ENCODE measurements at places on chromosomes 5 and 9.

GRCh38 chr9:18075253-18075952 lies 398.6 kb upstream of the ADAMTSL1 start:
- no peak for DNase-seq

GRCh38 chr5:29307478-29307877 lies 1886.0 kb upstream of the CDH6 start:
- no peak for DNase-seq

GRCh38 chr9:82645600-82645999 lies 417.3 kb downstream of the RASEF start:
- no peak for DNase-seq

- DNase-seq = no peak
Observed at GRCh38 chr9:132231019-132231701, 69.3 kb downstream of the NTNG2 start.

- no peak for DNase-seq
Observed at GRCh38 chr5:112186401-112186990, 232.6 kb downstream of the EPB41L4A start.

DNA sequence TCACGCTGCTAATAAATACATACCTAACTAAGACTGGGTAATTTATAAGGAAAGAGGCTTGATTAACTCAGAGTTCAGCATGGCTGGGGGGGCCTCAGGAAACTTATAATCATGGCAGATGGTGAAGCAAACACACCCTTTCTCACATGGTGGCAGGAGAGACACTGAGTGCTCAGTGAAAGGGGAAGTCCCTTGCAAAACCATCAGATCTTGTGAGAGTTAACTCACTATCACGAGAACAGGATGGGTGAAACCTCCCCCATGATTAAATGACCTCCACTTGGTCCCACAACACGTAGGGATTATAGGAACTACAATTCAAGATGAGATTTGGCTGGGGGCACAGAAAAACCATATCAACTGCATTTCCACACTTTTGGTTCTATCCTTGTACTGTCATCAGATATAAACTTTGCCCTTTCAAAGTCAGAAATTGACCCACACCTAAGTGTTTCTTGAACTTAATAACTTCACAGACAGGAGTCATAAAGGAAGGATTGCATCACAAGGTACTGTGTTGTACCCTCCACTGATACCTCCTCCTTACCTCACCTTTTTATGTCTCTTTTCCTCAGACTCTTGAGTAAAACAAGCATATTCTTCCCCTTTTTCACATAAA lies 319.1 kb upstream of the PIK3R1 start:
- no peak for DNase-seq

Data from activated CD8-positive, alpha-beta memory T cell treated with anti-CD3 and anti-CD28 coated beads, Interleukin-2, amount 50 U/mL, for 4 hours (primary cell).